Right forelimb (tissue), 1 donor: ENCODE measurements at places on chromosomes 3 and 15.

GRCh38 chr3:99716463-99716995 is 78.1 kb downstream of the COL8A1 start:
- no peak for DNase-seq

- no peak for DNase-seq
Observed at GRCh38 chr15:83132861-83133523, 25.5 kb downstream of the TM6SF1 start.

DNA sequence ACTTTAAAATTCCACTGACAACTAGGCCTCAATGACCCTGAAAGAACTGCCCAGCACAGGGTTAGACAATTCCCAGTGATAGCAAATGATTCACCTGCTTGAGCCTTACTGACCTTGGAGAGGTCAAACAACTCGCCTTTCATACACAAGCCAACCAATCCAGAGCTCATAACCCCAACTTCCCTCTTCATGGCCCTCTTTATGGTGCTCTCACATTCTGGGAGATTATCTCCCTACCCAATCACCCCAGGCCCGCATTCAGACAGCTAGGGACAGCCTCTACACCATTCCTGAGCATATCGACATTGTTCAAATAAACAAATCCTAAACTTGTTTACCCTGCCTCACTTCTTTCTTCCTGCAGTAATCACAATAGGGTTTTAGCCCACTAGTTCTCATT is 32.2 kb upstream of the COLQ start:
- DNase-seq = no peak

- DNase-seq = no peak
Observed at GRCh38 chr3:108804437-108804836, 18.1 kb upstream of the TRAT1 start.

- DNase-seq = no peak
Observed at GRCh38 chr15:66964111-66964738, 101.2 kb upstream of the SMAD3 start.

DNA sequence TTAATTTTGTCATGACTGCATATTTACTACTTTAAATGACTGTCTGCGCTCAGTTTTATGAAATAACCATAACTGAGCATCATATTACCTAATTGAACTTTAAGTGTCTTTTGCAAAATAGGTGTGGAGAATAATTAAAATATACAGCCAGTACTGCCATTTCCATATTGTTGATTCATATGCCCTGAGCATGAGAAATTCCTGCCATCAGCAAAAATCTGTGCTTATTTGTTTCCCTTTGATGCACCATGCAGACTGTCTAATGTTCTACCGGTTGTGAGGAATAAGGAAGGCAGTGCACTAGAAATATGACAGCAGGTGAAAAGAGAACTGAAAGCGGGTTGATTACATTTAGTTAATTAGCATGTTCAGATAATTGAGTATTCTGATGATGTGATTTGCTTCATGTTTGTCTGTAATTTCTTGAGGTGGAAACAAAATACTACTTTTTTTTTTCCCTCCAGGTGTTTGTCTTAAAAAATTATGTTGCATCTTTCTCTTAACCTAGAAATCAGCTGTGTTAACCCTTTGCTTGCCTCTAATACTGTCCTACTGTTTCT is 229.4 kb upstream of the AZI2 start:
- DNase-seq = no peak

DNA sequence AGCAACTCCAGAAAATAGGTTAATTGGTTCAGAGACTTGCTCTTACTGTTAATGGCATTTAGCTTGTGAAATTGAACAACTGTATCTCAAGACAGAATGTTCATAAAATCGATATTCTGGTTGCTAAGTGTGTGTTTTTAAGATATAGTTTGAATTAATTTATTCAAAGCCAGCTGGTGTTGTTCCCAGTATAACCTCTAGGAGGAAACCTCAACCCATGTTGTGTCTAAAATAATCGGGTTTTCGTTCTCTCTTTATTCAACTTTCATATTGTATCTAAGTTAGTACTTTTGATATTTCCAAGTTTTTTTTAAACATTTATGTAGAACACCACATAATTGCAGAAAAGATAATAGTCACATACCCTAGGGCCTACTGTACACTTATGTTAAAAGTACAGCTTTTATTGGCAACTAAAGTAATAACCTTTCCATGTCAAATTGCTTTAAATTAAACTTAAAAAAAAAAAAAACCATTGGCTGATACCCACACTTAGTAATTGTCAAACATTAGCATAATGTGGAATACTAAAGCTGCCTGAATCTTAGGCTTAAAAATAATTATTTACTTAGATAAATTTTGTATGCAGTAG is 90.9 kb downstream of the SAMMSON start:
- no peak for DNase-seq

GRCh38 chr3:122409446-122409845 is 6.4 kb downstream of the WDR5B start:
- DNase-seq = no peak

GRCh38 chr3:10187290-10187876 is 22.7 kb downstream of the IRAK2 start:
- DNase-seq = no peak
